ENCODE measurements at places on chromosomes 6 and 20.

DNA sequence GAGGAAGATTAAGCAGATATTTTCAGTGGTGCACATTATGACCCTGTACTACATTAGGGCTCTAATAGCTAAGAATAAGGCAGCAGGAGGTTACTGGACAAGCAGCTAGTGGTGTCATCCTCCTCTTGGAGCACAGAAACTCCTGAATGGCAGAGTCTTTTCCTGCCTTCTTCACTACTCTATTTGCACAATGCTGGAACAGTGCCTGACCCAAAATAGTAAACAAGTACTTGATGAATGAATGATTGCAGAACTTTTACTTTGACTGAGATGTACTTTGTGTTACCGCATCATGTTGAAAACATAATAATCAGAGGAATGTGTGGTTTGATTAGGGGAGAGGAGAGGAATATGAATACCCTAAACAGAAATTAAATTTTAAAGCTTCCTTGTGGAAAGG is 30.0 kb upstream of the UST start:
- DNase-seq, result no peak

DNA sequence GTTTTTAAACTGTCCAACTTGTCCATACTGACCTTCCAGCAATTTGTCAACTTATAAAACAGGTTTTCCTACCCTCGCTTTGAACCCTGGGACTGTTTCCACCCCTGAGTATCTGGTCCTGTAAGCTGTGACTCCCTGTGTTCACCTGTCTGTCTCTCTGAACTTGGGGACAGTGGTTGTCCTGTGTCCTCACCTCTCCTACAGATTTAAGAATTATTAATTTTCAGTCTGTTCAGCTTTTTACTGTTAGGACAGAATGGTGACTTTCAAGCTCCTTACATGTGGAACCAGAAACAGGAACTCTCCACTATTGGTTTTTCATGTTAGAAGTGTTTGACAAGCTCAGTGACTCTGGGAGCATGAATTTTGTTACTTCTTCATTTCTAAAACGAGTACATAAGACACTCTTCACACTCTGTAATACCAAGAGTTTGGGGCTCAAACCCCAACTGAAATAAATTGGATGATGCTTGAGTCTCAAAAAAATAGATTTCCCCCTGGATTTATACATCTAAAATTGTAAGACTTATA is 713.9 kb downstream of the COL12A1 start:
- DNase-seq, result no peak

DNA sequence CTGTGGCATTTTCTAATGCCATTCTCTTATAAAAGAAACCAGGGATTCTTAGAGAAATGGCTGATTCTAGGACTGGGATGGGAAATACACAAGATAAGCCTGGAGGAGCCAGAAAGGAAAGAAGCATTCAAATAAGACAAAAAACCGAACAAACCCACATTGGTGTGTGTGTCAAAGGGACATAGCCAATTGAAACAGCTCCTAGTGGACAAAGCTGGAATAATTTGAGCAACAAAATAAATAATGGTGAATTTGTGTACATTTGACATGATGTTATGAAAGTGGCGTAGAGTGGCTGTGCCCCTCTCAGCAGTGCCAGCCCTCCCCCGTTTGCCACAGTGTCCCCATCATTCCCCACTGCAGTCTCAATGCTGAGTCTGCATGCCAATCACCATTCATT is 55.5 kb downstream of the B3GAT2 start:
- DNase-seq, result no peak

DNA sequence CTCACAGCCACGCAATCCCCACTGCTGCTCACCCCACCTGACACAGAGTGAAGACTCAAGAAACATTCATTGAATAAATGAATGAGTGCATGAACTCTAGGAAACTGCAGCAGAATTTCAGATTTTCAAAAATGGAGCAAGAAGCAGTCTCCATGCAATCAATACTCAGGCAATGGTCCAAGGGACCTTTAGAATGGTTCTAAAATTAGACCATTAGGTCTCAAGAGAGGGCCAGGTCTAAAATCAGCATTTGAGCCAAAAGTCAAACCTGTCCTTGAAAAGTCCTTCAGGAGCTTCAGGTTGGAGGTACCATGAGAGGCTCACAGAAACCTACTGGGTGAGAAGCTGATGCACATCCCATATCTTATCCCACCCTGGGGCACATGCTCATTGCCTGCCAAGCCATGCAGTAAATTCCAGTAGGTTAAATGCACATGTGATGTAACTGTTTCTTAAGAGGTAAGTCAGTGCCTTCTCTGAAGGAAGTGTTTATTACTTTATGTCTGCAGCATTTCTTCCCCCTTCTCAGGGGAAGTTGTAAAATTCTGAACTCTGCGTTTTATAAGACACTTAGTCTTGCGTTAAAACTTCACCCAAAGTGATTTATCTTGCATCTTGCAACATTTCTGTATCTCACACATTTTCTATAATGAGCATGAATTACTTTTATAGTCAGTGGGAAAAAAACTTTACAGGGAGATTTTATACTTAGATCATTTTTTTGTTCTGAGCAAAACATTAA is 126.6 kb downstream of the ADAT2 start:
- DNase-seq, result no peak

DNA sequence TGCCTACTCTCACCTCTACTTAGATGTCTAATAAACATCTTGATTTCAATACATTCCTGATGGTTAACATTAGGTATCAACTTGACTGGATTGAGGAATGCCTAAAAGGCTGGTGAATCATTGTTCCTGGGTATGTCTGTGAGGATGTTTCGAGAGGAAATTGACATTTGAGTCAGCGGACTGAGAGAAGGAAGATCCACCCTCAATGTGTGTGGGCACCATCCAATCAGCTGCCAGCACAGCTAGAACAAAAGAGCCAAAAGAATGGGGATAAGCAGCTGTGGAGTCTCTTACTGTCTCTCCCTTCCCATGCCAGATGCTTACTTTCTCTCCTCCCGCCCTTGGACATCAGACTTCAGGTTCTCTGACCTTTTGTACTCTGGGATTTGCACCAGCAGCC is 128.6 kb upstream of the HS3ST5 start:
- no peak for DNase-seq

DNA sequence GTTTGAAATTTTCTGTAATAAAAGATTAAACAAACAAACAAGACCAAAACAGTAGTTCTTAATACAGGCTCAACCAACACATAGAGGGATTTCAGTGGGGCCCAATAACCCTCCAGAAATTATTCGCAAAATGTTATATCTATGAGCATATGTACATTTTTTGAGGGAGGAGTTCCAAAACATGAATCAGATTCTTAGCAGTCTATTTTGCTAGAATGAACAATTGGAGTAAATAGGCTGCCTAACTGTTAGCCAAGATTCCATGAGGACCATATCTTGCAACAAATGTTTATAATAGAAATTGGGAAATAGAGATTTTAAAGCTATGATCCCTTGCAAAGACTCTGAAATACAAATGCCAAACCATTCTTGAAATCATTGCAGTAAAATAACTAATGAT is 186.3 kb downstream of the AKAP7 start:
- no peak for DNase-seq

DNA sequence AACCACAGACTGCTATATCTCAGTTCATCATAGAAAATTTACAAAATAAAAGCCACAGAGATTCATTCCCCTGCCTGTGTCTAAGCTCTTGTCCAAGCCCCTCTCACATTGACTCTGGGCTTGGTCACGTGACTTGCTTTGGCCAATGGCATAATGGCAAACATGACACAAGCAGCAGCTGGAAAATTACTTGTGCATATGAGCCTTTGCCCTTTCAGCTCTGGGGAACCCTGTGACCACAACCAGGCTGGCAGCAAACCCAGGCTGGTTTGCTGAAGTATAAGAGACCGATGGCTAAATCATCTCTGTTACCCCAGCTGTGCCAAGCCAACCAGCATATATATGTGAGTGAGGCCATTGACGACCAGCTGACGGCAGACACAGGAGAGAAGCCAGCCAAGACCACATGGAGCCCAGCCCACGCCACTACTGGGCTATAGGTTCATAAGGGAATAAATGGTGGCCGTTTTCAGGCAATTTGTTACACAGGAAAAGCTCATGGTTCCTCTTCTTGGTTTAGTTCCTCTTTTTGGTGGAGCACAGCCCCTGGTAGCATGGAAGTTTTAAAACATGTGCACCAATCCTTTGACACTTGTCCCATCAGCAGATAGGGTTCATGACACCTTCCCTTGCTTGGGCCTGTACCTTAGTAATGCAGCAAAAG is 31.8 kb upstream of the RSPO4 start:
- DNase-seq, result no peak

GRCh38 chr6:79040083-79040482 is 38.0 kb downstream of the PHIP start:
- no peak for DNase-seq

DNA sequence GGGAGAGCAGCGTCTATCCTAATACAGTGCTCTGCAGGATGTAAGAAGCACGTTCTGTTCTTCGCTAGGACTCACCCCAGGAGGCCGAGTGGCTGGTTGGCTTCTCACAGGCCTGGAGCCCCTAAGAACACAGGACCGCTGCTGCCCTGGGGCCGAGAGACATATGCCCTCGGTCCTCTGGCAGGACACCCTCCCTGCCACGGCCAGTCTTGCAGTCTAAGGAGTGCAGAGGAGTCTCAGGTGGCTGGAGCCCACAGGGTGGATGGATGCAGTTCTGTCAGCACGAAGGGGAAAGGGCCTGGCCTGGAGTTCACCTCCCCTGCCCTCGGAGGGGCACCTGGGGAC is 96.5 kb downstream of the SMOC2 start:
- DNase-seq, result no peak

GRCh38 chr20:38673725-38674091 is 50.6 kb upstream of the SLC32A1 start:
- DNase-seq, result no peak

GRCh38 chr6:57423468-57423867 is 106.0 kb downstream of the PRIM2 start:
- DNase-seq, result no peak

DNA sequence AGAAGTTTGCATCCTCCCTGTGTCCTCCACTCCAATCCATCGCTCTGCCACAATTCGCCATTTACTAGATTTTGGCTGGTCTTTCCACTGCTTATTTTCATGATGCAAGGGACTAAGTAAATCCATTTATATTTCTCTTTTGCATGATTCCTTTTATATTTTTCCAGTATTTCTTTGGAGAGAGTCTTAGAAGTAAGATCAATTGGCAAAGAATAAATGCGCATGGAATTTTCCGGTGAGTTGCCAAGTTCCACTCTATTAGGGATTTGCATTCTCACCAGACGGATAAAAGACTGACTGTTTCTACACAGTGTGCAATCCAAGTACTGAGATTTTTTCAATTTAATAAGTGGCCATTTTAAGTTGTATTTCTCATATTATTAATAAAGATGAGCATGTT is 91.7 kb upstream of the PHACTR3 start:
- no peak for DNase-seq

DNA sequence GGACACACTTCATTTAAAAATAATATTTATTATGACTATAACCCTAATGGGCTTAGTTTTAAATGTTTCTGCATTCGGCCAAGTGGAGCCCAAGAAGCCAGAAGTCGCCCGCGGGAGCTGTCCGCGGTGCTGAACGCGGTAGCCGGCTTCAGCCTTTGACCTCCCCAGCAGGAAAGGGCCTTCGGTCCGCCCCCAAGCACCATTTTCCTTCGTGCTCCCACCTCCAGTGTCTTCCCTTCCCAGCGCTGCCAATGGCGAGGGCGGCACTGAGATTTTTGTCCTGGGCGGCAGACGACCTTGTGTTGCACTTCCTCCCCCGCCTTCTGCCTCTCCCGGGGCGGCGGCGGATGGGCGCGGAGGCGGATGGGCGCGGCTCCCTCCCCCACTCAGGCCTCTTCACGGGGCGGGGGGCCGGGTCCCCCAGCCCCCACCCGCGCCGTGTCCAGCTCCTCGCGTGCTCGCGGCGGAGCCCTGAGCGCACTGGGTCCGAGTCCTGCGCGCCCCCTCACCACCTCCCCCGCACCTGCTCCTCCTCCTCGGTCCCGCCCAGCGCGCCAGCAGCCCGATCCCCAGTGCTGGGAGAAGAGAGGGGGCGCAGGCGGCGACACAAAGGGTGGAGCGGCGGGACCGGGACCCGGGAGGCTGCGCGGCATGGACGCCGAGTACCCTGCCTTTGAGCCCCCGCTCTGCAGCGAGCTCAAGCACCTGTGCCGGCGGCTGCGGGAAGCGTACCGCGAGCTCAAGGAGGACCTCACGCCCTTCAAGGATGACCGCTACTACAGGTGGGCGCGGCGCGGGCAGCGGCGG is 23.6 kb upstream of the TMEM181 start:
- peak; percentile 65 for DNase-seq
